ENCODE measurements at places on chromosomes 3 and 15.

DNA sequence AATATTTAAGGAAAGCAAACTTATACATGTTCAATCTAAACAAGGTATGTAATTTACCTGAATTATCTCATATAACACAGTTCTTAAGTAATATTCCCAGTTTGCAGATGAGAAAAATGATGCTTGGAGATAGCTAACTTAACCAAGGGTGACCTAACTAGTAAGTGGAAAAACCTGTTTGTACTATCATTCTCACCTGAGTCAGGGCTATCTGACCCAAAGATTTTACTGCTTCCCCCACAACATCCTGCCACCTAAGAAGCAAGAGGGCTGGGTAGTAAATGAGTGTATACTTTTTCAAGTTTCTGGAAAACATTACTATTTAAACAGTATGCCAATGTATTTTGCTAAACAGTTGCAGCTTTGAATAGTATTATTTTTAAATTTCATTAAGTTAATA is 10.6 kb downstream of the TP63 start:
- no peak for DNase-seq

- no peak for DNase-seq
These were observed 6.1 kb downstream of the TBC1D21 start for GRCh38 chr15:73879426-73879825.

- DNase-seq: no peak
These were observed 16.6 kb upstream of the SEMA3F start for GRCh38 chr3:50138266-50139200.

- DNase-seq: no peak
These were observed 3.9 kb upstream of the PXYLP1 start for GRCh38 chr3:141227752-141228151.

DNA sequence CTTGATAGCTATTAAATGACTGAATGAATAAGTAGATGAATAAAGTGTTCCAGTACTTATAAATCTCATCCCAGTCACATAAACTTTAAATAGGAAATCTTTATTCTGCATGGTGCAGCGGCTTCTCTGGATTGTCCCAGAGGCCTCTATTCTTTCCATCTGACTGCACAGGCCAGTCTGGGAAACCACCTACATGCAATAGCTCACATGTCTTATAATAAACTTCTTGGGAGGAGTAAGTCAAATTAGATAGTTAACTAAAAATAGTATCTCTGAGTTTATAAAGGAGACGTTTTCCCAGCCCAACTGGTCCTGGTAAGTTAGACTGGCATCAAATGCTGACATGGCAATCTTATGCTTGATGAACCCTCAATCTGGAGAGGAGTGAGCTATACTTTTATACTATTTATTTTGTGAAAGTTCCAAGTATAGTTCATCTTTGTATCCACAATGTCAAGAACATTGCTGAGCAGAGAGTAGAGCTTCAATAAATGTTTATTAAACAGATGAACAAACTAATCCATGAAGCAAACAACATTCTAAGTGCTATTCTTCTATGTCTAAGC is 417.6 kb downstream of the TIGIT start:
- no peak for DNase-seq

GRCh38 chr3:32224016-32224516 is 14.4 kb upstream of the CMTM8 start:
- no peak for DNase-seq

GRCh38 chr15:56913670-56914069 is 4.8 kb upstream of the TCF12 start:
- DNase-seq: no peak

GRCh38 chr15:67093504-67093862 is 28.1 kb downstream of the SMAD3 start:
- no peak for DNase-seq

- no peak for DNase-seq
These were observed 282.4 kb upstream of the GRM7 start for GRCh38 chr3:6578526-6578925.

DNA sequence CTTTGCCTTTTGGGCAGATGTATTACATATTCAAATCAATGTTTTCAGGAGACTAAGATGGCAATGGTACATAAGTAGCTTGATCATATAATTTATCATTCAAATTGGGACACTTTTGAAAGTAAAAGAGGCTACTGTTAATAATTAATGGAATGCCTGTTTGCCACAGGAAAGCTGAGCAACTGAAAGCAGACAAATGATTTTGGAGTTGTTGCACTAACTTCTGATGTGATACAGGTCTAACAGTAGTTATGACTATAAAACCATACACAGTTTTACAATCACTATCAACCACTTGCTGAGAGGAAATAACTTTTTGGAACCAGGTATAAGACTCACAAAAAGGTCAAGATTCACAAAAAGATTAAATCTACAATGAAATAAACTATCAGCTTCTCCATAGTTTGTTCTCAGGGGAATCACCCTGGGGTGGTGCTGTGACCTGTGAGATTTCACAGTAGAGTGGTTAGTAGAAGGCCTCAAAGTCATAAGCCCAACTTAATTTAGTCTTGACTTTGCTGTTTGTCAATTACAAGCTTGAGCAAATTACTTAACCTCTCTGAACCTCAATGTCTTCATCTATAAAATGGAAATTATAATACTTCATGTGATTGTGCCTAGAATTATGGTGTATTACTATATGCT is 42.7 kb downstream of the HHLA2 start:
- DNase-seq: no peak

DNA sequence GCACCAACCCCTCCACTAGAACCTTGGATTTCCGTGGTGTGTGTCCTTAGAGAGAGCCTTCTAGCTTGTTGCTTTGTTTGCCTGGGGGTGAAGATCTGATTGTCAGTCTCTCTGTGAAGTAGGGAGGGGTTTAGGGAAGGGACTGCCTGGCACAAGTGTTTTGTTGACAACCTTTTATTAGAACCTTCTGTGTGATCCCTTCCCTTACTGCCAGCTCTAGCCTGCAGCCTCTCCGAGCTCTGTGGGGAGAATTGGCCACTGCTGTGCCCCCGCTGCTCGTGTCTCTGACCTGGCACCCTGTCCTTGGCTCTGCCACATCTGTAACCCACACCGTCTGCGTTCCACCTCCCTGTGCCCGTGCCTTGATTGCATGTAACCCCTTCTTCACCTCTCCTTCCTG is 30.9 kb upstream of the PCSK6 start:
- DNase-seq: no peak

GRCh38 chr15:62136911-62137865 is 27.9 kb downstream of the C2CD4B start:
- no peak for DNase-seq
